Posterior vena cava (tissue), 2 donors: ENCODE measurements at places on chromosomes 2 and 18. TPM values are rescaled to one million over a fixed set of nuclear protein-coding genes. Genes with fewer than 3 reads are reported as not detected.

Gene TEX44
- total RNA-seq: not detected

DNA sequence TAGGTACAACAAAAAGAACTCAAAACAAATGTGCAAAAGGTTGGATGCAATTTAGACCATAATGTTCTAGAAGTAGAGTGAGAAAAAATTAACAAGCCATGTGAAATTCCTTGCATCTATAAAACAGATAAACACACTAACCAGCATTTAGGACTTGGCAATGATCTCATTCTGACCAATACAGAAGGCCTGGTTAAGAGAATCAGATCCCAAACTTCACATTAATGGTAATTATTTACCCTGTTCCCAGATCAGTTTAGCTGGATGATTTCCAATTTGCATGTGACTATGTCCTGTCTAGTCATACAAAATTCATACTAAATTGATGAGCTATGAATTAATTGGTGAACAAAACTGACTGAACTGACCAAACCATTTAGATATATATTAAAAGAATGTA, 98.4 kb upstream of the FIGN start:
- no peak for DNase-seq

Gene CACNB4
- total RNA-seq: 8.6 TPM

DNA sequence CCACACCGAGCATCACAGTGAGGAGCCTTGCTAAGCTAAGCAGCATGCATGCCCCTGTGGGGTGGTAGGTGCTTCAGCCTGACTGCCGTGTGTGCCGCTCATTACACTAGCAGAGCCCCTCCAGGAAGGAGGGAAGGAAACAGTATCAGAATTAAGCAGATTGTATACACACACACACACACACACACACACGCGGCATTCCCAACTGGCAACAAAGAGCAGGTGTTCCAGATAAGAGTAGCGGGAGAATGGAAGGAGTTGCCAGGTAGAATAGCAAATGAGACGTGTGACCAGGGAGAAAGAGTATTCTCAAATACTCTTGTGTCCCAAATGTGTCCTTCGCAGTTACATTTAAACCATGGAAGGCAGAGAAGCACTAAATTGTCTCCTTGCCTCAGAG, 47.6 kb upstream of the TTC39C start:
- no peak for DNase-seq

DNA sequence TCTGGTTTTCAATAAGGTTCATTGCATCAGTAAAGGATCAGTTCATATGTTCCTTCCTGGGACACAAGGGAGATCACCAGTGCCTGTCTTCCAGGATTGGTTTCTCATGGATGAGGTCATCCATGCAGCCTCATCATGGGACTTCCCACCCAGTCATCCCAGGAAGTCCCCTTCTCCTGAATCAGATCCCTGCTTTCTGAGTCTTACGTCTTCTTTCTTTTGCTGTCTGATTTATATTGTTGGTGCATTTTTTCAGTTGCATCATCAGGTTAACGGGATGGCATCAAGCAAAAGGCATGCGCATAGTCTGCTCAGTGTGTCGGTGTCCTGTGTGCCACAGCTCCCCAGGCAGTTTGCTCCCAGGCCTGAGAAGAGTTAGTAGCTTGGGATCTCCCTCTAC, 105.9 kb downstream of the SOX11 start:
- DNase-seq: no peak

Gene NT5C1B
- total RNA-seq: not detected

DNA sequence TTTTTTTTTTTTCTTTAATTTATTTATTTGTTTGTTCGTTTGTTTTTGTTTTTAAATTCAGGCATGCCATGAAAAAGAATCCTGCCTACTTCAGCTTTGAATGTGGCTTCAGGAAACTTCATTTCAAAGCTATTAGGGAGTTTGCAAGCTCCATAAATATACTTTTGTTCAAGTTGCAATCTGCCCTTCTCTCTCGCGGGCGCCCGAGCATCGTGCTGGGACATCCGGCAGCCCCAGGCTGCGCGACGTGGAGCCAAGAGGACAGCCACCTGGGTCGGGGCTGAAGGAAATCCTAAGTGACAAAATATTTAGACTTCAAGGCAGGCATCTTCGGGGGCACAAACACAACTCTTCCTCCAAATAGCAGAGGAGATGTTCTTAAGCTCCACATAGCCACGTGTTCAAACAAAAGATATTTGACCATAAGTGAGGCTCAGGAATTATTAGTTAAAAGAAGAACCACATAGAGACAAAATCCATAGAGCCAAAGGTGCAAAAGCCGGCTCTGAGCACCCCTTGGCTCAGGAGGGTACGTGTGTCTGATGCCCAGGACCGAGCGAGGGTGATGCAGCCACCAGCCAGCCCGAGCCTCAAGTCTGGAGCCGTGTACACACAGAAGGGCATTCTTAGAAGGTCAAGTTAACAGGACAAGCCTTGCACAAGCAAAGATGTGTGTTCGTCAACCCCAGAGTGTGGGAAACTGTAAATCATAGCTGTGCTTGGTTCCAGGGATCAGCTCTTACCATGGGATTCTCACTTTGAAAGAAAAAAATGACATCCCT, 256.5 kb upstream of the SALL3 start:
- no peak for DNase-seq

DNA sequence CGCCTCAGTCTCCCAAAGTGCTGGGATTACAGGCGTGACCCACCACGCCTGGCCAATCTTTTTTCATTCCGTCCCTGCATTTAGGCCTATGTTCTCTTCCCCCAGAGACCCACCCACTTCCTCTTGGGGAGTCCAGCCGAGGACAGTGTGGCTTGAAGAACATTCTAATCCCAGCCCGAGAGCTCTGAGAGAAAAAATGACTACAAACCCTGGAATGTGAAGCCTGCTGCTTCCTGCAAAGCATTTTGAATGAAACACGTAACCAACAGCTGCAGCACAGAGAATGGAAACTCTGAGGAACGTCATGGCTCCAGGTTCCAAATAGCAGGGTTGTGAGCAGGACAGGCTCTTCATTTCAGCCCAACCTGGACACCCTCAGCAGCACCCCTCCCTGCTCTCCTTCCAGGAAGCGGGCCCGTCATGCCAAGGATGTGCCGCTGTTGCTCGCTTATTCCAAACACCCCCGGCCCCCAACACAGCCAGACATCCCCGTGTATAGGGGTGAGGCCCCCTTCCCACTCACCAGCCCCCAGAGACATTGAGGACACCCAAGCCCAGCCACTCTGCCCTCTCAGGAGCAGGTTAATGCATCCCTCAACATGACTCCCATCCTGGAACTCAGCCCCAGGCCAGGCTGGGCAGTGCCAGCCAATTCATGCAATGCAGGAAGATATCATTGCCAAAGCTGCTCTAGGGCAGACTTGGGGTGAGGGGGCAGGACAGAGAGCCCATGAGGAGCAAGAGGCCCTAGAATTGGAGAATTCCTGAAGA, 139.8 kb downstream of the ZFP36L2 start:
- peak; percentile 91 for DNase-seq

Gene REG3A
- total RNA-seq: not detected

Gene FEV
- not detected for total RNA-seq

Gene ANKRD36C
- total RNA-seq: 36.0 TPM

Gene STK36
- 16.1 TPM for total RNA-seq

Gene FAM228A
- total RNA-seq: 2.2 TPM

Gene ZNF516
- 32.5 TPM for total RNA-seq

- DNase-seq: no peak
Observed at GRCh38 chr2:135874777-135875365, 1.4 kb downstream of the MCM6 start.

DNA sequence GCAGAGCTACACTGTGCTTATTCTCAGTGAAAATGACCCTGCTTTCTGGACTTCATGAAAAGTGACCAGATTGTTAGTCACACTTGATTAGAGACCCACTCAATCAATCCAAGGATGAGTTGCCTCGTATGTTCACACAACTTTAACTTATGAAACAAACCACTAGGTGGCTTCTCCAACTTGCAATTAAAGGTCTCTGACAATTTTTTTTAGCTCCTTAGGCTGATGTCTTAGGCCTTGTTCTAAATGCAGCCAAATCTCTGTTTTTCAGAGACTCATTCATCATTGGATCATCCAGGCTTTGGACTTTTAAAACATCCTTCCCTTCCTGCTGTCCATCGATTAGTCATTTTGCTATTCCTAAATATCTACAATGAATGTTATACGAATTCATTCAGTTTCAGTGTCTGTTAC, 63.4 kb downstream of the MREG start:
- DNase-seq: no peak

DNA sequence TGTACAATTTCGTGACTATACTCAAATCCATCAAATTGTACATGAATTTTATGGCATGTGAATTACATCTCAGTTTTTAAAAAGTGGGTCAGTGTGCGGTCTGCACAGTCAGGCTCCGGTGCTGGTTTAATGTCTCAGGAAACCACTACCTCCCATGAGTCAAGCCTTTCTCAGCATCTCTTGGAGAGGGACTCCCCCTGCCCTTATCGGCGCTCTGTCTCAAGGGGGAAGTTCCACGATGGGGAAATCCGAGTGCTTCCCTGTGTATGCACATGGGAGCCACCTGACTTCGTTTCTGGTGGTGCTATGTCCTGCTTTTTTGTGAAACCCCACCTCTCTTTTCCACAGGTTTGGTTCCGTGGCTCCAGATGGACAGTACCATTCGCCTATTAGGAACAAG, 72.5 kb downstream of the ACOXL start:
- DNase-seq: no peak

DNA sequence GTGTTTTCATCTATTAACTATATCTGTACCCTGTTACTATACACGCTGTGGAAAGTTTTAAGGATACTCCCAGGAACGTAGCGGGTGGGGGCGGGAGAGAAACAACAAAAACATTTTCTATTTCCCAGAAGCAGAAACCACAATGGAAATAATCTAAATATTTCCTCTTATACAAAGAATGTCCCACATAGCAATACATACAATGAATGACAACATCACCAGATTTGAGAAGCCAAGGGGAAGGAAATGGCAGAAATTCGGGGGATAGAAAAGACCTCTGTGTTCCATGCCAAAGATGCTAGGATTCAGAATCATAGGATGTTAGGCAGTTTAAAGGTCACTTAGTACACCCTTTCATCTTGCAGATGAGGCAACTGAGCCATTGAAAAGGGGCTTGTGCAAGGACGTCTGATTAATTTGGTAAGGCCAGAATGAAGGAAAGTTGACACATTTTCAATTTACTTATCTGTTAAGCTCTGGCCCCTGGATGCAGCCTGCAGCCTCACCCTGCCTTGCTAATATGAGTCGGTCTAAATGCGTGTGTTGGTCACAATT, 41.1 kb upstream of the SCYGR1 start:
- DNase-seq: no peak

Gene RBM43
- total RNA-seq: 5.0 TPM

GRCh38 chr2:8567469-8568260, 114.2 kb upstream of the ID2 start:
- no peak for DNase-seq

- DNase-seq: peak; percentile 13
Observed at GRCh38 chr2:230644356-230644935, 68.2 kb upstream of the CAB39 start.

DNA sequence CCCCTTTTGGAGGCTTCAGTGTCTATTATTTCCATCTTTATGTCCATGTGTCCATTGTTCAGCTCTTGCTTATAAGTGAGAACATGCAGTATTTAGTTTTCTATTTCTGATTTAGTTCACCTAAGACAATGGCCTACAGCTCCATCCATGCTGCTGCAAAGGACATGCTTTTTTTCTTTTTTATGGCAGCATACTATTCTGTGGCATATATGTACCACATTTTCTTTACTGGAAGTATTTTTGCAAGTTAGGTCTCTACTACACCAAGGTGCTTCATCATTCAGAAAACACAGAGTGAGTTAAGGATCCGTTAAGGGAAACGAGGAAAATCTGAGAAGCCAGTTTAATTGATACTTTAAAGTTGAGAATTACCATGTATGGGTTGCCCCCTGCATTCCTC, 297.2 kb downstream of the CDCA7 start:
- DNase-seq: no peak

DNA sequence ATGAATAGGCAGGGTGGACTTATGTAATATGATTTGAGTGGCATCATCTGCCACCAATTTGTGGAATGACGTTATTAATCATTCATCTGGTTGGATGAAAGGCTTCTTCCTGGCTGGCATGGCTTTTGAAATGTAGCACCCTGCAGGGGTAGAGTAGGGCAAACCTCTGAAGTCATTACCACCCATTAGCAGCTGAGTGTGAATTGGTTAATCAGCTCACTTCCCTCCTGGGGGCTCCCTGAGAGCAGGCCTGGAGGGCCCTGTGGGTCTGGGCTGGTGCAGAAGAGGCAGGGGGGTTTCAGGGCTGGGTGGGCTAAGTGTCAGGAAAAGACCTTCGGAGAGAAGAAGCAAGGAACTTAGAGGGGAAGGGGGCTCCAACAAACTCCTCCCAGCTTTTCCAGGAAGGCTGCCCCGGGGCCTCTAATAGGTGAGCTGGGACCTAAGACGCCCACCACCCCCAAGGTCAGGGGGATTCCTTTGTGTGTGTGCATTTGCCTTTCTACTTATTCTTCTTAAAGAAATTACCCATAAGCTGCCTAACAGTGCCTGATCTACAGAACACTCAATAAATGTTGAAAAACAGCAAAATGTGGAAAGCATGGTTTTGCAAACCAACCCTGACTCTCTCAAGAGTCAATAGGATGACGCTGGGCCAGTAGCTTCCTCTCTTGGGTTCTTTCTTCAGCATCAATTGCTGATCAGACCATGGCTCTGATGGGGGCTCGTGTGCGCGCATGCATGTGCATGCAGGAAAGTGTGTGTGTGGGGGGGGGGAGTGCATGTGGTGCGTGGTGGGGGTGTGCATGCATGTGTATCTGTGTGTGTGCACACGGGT, 49.7 kb upstream of the ZNF516 start:
- no peak for DNase-seq
